ENCODE measurements at places on chromosomes 5 and 9.

DNA sequence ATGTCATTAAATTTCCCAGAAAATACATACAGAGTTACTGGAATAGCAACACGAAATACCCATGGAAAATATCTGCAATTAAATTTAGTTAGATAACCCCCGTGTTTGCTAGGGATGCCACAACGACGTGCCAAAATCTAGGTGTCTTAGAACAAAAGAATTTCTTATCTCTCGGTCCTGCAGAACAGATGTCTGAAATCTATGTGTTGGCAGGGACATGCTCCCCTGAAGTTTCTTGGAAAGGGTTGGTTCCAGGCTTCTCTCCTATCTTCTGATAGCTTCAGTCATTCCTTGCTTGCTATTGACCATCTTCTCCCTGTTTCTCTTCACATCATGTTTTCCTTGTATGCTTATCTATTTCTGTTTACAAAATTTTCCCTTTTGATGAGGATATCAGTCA, 1067.0 kb downstream of the CDH18 start:
- DNase-seq, result no peak

DNA sequence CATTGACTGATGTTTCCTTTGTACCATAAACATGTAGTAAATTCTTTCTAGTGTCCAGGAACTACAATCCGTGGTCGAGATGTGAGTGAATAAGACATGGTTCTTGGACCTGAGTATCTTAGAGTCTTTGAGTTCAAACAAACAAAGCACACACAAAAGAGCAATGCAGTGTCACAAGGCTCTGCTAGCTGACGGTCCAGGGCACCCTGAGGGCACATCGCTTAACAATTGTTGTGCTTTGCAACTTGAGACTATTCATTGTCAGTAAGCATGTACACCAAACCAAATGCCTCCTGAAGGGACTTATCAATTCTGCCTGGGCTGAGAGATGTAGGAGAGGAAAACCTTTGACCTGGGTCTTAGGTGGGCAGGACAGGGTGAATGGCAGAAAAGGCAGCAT, 84.8 kb downstream of the CAMK4 start:
- no peak for DNase-seq

- DNase-seq, result no peak
Observed at GRCh38 chr5:65835191-65835590, 91.2 kb upstream of the ERBIN start.

DNA sequence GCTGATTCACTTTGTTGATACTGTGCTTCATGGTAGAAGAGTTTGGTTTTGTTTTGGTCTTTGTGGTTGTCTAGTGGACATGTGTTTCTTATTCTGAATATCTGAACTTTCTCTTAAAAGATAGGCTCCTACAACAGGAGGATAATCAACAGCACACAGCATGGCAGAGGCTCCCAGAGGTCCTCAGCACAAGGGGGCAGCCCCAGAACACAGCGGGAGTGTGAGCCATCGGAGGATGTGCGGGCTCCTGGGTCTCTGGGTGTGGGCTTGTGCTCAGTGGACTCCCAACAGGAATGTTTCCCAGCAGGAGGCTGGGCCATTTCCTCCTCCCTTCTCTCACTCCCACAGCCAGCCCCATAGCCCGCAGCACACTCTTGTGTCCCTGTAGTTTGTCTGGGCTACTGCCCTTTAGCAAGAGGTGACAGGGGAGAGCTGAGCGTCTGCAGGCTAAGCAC, 164.3 kb upstream of the OTULINL start:
- no peak for DNase-seq

GRCh38 chr5:178080618-178081410, 32.5 kb upstream of the N4BP3 start:
- DNase-seq, result no peak

DNA sequence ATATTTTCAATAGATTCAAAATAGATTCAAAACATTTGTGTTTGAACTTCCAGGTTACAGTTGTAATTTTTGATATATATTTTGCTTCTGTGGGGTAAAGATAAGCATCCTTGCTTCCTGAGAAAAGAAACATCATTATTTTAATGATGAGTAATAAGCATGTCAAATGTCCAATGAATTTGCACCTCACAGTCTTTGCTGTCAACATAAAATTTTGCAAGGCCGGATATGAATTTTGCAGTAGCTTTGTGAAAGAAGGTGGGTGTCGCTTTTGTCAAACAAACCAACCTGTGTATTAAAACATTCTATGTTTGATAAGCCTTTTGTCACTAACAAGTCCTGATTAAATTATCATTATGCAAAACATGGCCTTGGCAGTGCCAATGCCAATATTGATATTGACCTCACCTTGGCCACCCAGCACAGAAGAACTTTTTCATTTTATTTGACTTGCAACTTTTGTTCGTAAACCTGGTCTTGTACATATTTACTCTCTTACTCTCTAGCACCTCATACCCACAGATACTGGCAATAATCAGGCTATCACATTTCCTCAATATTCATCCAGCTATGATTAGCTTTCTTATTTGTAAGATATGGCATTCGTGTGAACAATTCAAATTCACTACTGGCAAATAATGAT, 645.0 kb upstream of the KLF4 start:
- DNase-seq, result no peak

DNA sequence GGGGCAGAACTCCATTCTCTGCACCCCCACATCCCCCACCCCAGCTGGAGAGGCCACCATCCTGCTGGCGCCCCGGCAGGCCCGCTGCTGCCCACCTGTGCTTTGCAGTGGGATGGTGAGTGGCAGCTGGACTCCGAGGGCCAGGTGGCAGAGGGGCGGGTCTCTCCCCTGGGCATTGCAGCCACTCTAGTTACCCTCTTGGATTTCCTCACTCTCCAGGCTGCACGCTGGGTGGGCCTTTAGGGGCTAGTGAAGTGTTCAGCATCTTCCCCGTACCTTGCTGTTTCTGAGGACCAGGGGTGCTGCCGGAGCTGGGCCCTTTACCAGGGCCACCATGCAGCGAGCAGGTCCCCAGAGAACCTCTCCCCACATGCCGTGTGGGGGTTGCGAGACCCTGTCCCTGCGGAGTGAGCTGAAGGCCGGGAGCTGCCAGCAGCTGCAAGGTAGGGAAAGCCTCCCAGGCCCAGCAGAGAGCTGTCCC, 88.4 kb upstream of the SH3PXD2B start:
- no peak for DNase-seq

DNA sequence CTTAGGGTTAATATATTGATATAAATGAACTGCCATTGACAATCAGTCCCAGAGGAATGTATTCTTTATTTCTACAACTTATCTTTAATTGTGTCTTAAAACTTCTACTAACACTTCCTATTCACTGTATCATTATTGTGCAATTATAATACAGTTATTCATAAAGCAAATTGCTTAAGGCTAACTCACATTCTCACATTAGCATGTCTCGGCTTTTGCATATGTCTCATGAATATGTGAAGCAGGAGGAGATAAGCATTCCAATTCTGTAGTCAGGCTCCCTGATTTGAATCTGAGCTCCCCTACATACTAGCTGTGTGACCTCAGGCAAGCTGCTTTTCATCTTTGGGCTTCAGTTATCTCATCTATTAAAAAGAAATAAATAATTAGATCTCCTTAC, 45.4 kb downstream of the PLGRKT start:
- DNase-seq, result no peak

GRCh38 chr9:96612966-96613589, 6.6 kb downstream of the CDC14B start:
- no peak for DNase-seq

DNA sequence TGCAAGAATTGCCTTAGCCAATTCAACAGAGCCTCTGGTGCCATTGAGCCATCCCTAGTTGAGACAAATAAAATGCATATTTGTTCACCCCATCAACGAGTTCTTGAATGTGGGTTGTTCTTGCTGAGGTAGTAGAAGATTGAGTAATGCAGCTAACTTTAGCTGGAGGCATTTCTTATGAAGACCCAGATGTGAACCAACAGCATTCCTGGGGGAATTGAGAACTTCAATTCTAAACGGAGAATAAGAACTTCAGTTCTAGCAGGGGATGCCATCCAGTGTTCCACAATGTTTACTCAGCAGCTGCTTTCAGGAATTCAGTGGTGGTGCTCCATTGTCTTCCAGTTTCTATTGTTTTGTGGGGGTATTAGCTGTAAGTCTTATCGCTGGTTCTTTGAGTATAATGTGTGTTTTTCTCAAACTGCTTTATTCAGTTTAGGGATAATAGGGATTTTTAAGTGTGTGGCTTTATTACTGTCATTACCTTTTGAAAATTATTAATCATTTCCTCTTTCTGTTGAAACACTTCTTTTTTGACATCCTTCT, 1968.2 kb upstream of the NUDT12 start:
- DNase-seq, result no peak

DNA sequence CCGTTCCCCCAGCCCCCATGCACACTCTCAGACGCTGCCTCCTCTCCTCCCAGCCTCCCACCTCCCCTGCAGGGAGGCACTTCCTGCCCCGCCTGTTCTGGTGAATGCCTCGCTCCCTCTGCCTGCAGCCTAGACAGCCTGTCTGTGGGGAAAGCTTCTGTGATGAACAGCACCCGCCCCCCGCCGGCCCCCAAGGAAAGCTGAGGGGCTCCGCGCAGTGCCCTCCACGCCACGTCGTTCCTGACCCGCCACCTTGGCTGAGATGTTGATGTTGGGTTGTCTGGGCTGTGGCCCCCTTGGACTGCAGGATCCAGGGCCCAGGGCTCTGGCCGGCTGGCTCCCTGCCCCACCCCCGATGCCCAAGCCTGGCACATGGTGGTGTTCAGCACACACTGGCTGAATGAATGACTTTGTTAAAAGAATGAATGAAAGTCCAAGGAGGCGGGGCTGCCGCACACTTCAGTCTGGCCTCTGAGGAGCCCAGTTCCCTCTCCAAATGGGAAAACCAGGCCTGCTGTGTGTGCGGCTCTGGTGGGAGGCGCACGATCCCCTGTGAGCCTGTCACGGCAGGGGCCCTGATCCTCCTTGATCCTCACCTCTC, 2.1 kb upstream of the MYMK start:
- DNase-seq, result no peak

DNA sequence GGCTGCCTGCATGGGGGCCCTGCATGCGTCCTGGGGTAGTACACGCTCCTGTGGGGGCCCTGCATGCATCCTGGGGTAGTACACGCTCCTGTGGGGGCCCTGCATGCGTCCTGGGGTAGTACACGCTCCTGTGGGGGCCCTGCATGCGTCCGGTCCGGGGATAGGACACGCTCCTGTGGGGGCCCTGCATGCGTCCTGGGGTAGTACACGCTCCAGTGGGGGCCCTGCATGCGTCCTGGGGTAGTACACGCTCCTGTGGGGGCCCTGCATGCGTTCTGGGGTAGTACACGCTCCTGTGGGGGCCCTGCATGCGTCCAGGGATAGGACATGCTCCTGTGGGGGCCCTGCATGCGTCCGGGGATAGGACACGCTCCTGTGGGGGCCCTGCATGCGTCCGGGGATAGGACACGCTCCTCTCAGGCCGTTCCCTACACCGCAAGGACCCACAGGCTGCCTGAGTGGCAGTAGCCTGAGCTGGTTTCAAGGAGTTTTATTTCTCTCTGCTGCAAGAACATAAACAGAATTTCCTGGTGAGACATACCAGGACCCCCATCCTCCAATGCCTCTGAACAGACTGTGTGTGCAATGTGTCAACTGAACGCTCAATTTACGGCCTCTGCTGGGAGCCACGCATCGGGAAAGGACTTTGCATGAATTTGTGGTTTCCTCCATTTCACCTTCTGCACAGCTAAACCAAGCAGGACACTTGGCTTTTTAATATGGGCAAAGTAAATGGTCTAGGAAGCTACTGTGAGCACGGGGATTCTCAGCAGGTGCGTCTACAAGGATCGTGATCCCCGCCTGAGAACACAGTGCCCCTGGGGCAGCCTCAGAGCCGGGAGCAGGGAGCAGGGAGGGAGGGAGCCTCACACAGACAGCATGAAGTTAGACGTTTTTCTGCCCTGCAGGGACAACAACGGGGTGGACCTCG, 48.9 kb upstream of the CLPTM1L start:
- DNase-seq, result no peak

DNA sequence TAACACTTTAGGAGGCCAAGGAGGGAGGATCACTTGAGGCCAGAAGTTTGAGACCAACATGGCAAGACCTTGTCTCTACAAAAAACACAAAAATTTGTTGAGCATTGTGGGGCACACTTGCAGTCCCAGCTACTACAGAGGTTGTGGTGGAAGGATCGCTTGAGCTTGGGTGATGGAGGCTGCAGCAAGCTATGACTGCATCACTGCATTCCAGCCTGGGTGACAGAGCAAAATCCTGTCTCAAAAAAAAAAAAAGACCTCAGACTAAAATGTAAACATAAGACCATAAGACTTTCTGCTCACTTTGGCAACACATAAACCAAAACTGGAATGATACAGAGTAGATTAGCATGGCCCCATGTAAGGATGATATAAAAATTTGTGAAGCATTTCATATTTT, 24.6 kb upstream of the NANS start:
- no peak for DNase-seq

GRCh38 chr9:128892221-128892921, 10.4 kb downstream of the LRRC8A start:
- DNase-seq, result no peak

DNA sequence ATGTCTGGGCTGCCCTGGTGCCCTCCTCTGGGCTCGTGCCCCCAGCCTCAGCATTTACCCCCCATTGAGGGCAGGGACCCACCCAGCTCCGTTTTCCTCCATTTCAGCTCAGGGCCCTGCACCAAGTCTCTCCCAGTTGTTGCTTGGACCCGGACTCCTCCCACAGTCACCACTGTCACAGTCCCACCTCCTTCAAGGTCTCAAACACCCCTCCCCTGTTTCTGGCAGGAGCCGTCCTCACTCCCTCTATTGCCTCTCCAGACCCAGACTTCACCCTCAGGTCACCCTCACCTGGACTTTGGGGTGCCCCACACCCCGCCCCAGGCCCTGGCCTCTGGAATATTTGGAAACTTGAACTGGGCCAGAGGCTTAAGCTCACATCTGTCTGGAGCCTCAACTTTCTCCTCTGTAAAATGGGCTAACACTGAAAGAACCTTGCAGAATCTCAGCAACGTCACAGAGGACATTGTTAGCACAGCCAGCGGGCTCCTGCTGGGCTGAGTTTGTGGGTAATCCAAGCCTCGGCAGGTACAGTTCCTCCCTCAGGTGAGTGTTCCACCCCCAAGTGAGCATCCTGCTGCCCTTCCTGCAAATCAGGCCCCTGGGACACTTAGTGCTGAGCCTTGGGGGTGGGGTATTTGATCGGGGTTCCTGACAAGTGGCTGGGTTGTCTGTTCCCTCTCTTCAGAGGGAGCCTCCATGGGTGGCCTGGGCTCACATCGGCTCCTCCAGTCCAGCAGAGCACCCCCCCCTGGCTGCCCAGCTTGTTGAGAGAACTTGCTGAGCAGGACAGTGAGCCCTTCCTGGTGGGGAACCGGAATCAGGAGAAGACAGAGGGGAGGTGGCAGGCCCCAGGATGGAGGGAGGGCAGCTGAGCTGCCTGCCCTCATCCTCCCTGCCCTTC, 130.1 kb downstream of the C9orf50 start:
- DNase-seq, result no peak

DNA sequence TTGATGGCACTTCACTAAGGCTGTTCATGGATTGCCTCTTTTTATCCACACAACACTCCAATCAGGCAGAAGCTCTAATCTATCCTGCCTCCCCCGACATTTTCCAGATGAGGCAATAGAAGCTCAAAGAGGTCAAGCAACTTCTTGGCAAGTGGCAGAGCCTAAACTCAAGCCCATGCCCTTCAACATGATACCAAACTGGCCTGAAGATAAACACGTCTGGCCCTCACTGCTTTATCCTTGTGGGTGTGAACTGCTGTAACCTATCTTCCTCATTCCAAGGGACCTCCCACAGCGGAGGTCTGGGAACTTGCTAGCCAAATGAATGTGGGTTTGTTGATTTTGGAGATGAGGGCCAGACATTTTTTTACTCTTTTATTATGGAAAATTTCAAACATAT, 9.5 kb downstream of the SLC35A4 start:
- DNase-seq, result no peak

All from CD4-positive, alpha-beta T cell treated with Interleukin-1 beta for 1 hour (primary cell).